Activated naive CD8-positive, alpha-beta T cell treated with anti-CD3 and anti-CD28 coated beads, Interleukin-2, amount 50 U/mL, for 24 hours (primary cell): ENCODE measurements at places on chromosomes 5 and 9.

GRCh38 chr9:94725293-94725692, 1.2 kb upstream of the AOPEP start:
- no peaks in the 10 kb centered on the region for H3K36me3 ChIP-seq
- H3K4me1 ChIP-seq: peaks cover 16% of the 10 kb centered on the region
- H3K27me3 ChIP-seq: no peaks in the 10 kb centered on the region

GRCh38 chr5:75366787-75367186, 29.8 kb downstream of the HMGCR start:
- no peak for DNase-seq
- H3K27me3 ChIP-seq: no peaks in the 10 kb centered on the region
- no peak overlapping the region for H3K4me3 ChIP-seq
- H3K4me1 ChIP-seq: peaks cover 5% of the 10 kb centered on the region

GRCh38 chr5:61245486-61245885, 83.2 kb upstream of the SMIM15 start:
- no peak overlapping the region for H3K4me3 ChIP-seq
- peaks cover 2% of the 10 kb centered on the region for H3K36me3 ChIP-seq

- no peak overlapping the region for H3K4me3 ChIP-seq
- H3K4me1 ChIP-seq: peaks cover 7% of the 10 kb centered on the region
- no peaks in the 10 kb centered on the region for H3K27me3 ChIP-seq
These were observed 56.1 kb upstream of the GLRX start for GRCh38 chr5:95878417-95879323.

- no peak for DNase-seq
- no peak overlapping the region for H3K4me3 ChIP-seq
- H3K27ac ChIP-seq: no peak overlapping the region
- H3K27me3 ChIP-seq: no peaks in the 10 kb centered on the region
- H3K36me3 ChIP-seq: peaks cover 9% of the 10 kb centered on the region
These were observed 34.4 kb downstream of the APC start for GRCh38 chr5:112772124-112772523.

DNA sequence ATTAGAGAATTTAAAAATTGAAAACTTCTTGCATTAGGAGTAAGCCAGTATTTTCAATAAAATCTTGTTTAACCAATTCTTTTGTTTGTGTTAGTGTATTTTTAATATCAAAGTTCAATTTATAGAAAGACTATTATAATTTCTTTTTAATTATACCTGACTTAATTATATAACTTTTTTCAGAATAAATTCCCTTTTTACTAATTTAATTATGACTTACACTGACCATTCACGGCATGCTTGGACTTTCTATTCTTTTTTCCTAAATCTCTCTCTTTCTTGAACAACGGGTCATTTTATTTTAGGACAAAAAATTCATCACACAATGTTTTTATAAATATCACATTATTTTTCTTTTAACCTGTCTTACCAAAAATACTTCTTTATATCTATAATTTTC, 555.3 kb upstream of the PTGER4 start:
- H3K27me3 ChIP-seq: peaks cover 4% of the 10 kb centered on the region
- no peak overlapping the region for H3K4me3 ChIP-seq
- peaks cover 10% of the 10 kb centered on the region for H3K36me3 ChIP-seq

DNA sequence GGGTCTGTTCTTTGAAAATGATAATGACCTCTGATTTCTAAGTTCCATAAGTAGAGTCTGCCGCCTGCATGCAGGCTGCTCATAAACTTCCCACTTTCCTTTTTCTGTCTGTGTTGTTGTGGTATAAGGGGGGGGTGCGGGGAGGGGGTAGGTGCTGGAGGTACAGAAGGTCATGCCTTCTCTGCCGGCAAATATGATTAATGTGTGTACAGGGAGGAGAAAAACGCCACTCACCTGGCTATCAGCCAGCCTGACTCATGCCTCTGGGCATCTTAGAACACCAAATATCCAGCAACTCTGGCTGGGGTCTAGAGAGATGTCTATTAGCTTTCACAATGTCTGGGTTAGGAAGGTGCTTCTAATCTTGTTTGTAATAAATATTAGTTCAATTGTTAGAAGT, 128.3 kb downstream of the EFNA5 start:
- H3K27ac ChIP-seq: no peak overlapping the region
- DNase-seq: no peak
- peaks cover 5% of the 10 kb centered on the region for H3K27me3 ChIP-seq
- H3K4me3 ChIP-seq: no peak overlapping the region

DNA sequence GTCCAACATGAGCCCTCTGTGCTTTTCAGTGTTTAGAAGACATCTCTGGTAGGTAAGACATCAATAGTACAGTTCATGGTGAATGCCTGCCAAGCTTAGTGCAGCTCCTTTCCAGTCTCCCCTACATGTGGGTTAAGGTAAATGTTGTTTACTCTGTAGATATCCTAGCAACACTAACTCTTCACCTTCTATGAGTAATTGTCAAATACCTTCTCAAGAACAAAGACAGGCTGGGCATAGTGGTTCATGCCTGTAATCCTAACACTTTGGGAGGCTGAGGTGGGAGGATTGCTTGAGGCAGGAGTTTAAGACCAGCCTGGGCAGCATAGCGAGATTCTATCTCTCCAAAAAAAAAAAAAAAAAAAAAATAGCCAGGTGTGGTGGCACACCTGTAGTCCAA, 18.7 kb upstream of the RASGRF2 start:
- DNase-seq: no peak
- H3K27ac ChIP-seq: no peak overlapping the region
- H3K36me3 ChIP-seq: no peaks in the 10 kb centered on the region
- H3K4me3 ChIP-seq: no peak overlapping the region
- H3K4me1 ChIP-seq: no peaks in the 10 kb centered on the region
